ENCODE measurements at places on chromosomes 16 and 17.

DNA sequence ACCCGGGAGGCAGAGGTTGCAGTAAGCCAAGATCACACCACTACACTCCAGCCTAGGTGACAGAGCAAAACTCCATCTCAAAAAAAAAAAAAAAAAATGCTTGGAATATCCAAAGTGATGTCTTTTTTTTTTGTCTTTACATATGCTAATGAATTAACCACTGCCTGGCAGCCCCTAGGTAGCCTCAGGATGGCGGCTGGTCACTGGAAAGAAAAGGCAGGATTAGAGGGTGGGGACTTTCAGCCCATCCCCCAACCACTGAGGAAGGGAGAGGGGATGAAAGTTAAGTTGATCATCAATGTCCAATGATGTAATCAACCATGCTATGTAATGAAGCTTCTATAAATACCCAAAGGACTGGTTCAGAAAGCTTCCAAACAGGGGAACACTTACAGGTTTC is 26.8 kb downstream of the RNF157 start:
- no peak for DNase-seq

GRCh38 chr16:56767024-56767423 is 37.1 kb downstream of the NUP93 start:
- DNase-seq: no peak

- DNase-seq: no peak
Observed at GRCh38 chr17:70776441-70776840, 607.1 kb downstream of the KCNJ2 start.

DNA sequence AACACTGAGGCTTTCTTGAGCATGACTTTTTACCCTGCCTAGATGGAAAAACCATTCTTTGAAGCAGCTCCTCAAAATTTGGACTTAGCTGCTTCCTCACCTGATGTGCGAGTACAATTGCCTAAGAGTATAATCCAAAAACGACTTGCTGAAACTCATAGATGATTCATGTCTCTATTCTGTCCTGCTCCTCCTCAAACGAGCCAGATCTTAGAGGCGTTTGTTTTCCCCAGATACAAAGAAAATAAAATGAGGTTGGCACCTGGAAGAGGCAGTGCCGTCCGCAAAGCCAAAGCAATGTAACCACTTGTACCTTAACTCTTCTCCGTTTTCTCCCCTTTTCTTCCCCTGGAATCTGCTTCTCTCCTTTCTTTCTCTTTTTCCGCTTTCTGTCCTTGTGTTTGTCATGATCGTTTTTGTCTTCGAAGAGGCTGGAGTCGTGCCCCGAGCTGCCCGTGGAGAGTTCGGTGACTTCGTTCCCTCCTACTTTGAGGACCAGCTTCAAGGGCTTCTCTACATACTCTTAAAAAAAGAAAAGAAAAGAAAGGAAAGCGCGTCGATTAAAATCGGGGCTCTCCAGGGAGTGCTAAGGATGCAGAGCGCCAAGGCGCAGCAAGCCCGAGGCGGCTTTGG is 895 bp downstream of the BRD7 start:
- no peak for DNase-seq

GRCh38 chr17:58337600-58338453 is 9.2 kb upstream of the TSPOAP1 start:
- peak; percentile 85 for DNase-seq

- DNase-seq: no peak
Observed at GRCh38 chr17:14360856-14361255, 60.0 kb downstream of the HS3ST3B1 start.

DNA sequence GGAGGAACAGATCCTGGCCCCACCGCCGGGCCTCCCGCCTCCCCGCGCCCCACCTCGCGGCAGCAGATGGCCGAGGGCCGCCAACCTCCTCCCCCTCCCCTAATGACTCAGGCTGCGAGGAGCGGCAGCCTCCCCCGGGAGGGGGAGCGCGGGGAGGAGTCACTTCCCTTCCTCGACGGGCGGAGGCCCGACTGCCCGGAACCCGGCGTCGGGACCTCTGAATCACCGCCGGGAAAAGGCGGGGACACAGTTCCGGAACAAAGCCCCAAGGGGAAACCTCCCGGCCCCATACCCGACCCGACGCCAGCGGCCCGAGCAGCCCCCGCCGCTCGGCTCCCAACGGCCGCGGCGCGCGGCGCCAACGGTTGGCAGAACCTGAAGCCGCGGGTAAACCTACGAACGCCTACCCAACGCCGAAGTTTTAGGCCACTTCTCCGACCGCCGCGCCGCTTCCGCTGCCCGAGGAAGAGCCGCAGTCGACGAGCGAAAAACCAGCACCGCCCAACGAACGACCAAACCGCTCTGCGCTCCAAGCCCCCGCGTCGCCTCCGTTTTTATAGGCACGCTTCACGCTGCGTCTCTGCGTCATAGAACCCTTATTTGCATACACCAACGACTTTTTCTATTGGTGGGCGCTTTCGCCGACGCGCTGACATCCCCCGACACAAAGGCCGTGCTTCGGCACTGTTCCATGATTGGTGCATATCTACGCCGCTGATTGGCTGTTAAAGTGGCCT is 5.2 kb upstream of the UNK start:
- peak; percentile 89 for DNase-seq

GRCh38 chr17:82527898-82528297 is 8.4 kb downstream of the FOXK2 start:
- DNase-seq: no peak

DNA sequence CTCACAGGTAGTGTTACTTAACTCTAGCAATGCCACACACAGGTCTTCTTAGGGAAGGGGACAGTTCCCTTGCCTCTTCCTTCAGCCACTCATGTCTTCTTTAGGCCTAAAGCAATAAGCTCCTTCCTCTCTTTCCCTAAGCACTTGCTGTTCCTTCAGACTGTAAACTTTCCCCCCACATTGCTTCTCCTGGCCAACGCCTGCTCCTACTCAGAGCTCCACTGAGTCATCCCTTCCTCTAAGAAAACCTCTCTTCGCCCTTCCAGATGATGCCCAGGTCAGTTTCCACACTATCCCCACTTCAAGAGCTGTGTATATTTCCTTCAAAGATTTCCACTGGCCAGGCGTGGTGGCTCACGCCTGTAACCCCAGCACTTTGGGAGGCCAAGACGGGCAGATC is 12.5 kb upstream of the EPOP start:
- no peak for DNase-seq

DNA sequence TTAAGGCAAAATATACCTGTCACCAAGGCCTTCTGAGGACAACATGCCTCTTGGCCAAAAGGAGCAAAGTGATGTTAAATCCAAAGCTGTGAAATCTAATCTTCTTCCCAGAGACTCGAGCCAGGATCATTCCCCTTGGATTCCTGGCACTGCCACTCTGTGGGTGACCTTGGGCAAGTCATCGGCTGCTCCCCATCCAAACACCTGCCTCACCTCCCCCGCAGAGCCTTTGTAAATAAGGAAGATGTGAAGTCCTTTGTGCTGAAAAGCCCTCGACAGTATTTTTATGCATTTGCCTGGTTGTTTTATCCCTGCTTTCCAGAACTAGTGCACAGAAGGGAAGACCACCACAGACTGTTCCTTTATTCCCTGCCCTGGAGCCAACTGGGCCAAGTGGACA is 5.4 kb upstream of the CEP295NL start:
- DNase-seq: no peak

DNA sequence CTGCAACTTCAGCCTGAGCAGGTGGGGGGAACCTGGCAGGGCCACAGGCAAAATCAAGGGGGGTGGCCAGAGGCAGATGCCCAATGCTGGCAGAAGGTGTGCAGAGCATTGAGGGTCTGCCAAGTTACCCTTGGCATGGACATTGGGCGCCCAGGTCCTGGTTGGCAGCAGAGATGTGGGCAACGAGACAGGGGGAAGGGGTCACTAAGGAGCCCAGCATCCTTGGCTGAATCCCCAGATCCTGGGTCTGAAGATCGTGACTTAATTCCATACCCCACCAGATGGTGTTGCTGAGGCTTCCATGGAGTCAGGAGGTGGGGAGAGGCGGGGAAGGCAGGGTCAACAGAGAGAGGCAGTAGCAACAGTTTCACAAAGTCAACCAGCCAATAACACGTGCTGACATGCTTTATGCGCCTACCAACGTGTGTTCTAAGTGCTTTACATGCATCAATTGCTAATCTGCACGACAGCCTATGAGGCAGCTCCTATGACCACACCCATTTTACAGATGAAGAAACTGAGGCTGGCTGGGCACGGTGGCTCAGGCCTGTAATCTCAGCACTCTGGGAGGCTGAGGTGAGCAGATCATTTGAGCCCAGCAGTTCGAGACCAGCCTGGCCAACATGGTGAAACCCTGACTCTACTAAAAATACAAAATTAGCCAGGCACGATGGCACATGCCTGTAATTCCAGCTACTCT is 83.3 kb downstream of the GSG1L start:
- DNase-seq: no peak

DNA sequence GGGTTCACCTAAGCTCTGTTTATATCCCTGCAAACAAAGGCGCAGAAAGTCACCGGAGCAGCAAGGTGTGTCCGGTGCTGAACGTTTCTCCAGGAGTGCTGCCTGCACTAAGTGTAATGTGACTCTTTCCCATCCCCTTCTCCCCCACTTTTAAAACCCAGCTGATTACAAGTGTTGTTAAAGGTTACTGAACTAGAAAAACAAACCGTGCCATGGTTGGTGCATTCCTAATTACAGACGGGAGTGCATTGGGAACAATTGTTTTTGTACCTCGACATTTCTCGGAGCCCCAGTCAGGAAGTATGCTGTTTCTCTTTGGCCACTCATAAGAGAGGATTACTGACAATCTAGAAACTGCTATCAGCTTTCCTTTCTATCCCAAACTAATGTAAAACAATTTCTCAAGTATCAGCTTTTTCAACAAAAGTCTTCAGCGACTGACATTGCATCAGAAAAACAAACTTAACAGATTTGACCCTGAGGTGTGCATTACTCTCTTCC is 441.0 kb upstream of the SALL1 start:
- no peak for DNase-seq

DNA sequence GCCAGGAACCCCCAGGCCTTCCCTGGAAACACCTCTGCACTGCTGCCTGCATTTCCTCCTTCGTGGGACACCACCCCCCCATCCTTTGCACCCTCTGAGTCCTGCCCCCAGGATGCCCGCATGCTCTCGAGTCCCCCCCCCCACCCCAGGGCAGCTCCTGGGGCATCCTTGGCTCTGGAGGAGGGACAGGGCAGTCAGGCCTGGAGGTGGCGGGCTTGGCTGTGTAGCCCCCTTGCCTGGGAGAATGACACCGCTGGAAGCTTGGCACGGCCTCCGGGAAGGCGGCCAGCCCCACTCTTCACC is 98.9 kb upstream of the GSE1 start:
- no peak for DNase-seq

Data from stimulated activated CD4-positive, alpha-beta T cell treated with anti-CD3 and anti-CD28 coated beads, Interleukin-2, amount 100 ng/mL, for 48 hours (primary cell).